ENCODE measurements at places on chromosomes 6 and 20. TPM values are rescaled to one million over a fixed set of nuclear protein-coding genes. Genes with fewer than 3 reads are reported as not detected.

DNA sequence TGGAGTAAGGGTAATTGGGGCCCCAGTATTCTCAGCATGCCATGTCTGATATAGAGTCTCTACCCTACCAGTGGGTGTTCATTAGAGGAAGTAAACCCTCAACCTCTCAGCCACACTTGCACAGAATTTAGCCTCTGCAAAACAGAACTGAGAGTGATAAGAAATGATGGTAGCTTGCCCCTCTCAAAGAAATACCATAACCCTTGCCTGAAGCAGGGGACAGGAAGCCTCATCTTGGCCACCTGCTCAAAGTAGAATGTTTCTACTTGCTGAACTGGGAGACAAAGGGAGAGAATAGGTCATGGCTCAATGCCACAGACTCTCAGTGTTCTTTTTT, 33.7 kb downstream of the SPTLC3 start:
- H3K36me3 ChIP-seq = no peaks in the 10 kb centered on the region
- no peak overlapping the region for H3K27ac ChIP-seq
- no peaks in the 10 kb centered on the region for H3K27me3 ChIP-seq
- H3K4me1 ChIP-seq = no peaks in the 10 kb centered on the region
- DNase-seq = peak; percentile 33

PAK5 gene
- total RNA-seq = not detected

FAM83C gene
- not detected for total RNA-seq

GRCh38 chr6:130240232-130240631, 17.5 kb upstream of the SAMD3 start:
- no peak for DNase-seq
- peaks cover 5% of the 10 kb centered on the region for H3K27me3 ChIP-seq
- H3K27ac ChIP-seq = no peak overlapping the region
- no peak overlapping the region for H3K4me3 ChIP-seq
- H3K4me1 ChIP-seq = no peaks in the 10 kb centered on the region
- H3K36me3 ChIP-seq = no peaks in the 10 kb centered on the region
